ENCODE measurements at places on chromosomes 7 and 10.
A peak's percentile ranks its signal among the peaks of the same experiment; 100 is the strongest.

- no peak for DNase-seq
These were observed 177.5 kb downstream of the ANK3 start for GRCh38 chr10:60212195-60212594.

DNA sequence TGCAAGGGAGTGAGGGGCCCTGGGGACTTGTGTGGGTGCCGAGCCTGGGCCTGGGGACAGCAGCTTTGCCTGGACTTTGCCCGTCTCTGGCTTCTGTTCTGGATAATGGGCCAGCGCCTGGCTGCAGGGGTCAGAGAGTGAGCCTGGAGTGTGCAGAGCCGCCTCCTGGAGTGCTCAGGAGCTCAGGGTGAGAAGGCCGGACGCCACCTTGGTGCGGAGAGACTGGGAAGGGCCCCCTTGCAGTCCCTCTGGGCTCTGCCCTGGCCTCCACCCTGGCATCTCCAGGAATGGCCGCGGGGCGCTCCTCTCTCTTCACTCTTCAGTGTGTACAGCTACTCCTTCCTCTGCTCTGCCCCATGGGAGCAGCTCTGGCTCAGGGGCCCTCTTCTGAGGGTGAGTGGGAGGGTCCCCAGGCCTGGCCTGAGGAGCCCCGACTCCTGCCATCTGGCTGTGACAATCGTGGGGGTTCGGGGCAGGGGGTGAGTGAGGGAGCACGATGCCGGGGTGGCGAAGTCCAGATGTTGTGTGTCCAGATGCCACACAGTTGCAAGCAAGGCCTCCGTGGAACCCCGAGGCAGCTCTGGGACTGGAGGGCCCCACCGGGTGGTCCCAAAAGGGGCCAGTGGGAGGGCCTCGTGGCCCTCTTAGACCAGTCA, 187.1 kb downstream of the DNAJB6 start:
- no peak for DNase-seq

DNA sequence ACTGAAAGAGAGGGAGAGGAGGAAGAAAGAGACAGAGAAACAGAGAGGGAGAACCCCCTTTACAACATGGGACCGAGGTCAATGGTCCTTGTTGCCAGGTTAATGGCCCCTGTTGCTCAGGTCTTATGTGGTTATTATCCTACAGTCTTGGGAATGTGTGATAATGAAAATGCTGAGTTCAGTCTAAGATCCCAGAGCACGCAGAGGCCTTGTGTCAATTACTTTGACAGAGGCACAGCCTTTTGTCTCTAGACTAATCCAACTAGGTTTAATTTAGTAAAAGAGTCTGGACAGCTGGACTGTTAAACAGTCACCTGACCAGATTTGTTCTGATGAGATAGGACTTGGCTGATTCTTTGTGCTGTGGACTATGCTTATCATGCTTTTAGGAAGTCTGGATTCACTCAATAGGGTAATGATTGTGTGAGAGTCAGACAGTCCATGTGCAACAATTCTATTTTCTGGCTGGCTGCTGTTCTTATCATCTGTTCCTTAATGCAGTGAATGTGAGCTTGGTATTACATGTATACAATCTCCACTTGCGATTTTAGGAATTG, 157.4 kb upstream of the MAGI2 start:
- no peak for DNase-seq

DNA sequence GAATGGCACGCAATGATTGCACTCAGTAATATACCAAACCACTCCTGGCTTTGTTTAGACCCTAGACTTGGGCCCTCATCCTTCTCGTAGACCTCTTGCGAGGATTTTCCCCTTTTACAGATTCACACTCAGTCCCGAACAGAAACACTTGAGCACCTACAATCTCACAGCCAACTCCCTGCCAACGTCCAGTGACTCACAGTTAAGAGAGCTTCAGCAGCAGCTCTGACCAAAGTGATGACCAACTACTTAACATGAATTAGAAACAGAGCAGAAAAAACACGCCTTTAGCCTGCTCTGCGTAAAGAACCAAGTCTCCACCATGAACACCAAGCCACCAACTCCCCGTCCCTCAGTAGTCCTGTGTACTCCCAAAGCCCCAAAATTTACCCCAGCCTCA, 2.2 kb downstream of the DNAJC30 start:
- peak; percentile 72 for DNase-seq

GRCh38 chr7:108497082-108497725, 28.7 kb downstream of the PNPLA8 start:
- peak; percentile 54 for DNase-seq

Data from epithelial cell of esophagus (primary cell).